ENCODE measurements at places on chromosomes 13 and 19.

DNA sequence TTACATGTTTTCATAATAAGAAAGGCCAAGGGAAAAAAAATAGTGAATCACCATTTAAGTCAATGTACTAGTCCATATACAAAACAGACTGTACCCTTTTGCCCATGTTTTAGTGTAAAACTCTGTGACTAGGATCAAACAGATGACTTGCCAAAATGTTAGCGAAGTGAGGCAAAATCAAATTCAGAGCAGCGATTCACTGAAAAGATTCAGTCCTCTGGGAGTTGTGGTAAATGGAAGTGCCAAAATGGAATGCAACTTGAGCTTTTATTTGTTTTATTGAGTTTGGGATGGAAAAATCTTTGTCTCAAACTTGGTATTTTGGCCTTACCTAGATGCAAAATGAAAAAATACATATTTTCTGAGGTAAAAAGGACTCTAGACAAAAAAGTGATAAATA is 9.1 kb downstream of the CDADC1 start:
- no peak for DNase-seq

GRCh38 chr13:99086267-99087097 is 108.6 kb upstream of the DOCK9 start:
- DNase-seq: no peak

DNA sequence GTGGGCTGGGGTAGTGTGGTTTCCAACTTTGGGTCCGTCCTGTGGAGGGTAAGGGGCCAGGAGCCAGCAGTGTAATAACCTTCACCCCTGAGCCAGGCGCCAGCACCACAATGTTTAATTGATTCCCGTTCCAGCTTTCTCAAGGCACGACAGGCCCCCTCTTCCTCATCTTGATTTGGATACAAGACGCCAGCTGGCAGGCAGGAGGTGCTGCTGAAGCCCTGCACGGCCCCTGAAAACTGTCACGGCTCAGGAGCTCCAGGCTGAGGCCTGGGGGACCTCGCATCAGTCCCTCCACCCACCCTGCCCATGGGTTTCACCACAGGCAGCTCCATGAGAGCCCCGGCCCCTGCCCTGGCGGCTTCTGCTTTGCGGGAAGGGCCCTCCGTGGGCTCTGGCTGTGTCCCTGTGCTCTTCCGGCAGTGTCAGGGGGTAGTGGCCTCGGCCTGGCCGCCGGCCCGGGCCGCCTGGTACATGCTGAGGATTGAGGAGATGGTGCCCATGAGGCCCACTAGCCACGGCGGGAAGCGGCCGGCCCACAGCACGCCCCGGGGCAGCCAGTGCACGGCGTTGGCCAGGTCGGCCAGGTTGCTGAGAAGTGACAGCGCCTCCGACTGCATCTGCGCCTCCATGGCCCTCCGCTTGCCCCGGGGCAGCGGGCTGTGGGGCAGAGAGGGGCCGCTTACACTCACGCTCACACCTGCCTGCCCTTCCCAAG is 11.9 kb downstream of the PEX11G start:
- no peak for DNase-seq

GRCh38 chr13:101149735-101150384 is 266.4 kb downstream of the NALCN start:
- peak; percentile 34 for DNase-seq

GRCh38 chr13:37302686-37303085 is 197.2 kb upstream of the CSNK1A1L start:
- no peak for DNase-seq

- no peak for DNase-seq
Observed at GRCh38 chr13:74134777-74135325, 647 bp upstream of the KLF12 start.

DNA sequence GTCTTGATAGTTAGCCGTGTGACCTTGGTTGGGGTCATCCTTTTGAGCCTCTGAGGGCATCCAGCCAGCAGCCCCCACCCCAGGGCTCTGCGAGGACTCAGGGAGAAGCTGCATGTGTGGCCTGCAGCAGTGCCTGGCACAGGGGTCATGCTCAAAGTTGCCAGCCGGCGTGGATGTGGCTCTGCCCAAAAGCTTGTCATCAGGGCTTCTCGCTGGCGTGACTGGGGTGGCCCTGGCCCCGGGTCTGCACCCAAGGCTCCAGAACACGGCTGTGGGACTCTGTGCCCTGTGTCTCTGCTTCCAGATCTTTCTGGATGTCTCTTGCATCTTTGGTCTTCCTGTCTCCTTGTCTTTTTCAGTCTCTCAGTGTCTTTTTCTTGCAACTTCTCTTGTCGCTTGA is 90.9 kb downstream of the RYR1 start:
- DNase-seq: no peak

DNA sequence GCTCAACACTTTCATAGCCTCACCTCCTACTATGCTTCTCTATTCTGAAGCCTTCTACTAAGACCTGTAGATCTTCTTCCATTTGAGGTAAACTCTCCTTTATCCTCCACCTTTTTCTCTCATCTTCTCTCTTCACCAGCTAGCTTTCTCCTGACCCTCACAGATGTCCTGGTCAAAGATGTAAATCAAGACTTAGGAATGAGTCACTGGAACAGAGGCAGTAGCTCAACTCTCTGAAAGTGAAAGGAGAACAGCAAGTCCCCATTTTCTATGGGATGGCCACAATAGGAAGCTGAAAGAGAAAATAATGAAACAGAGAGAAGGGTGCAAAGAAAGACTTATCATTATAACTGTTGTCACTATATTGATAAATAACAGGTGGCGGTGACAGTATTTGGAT is 86.1 kb upstream of the DOCK9 start:
- DNase-seq: no peak

DNA sequence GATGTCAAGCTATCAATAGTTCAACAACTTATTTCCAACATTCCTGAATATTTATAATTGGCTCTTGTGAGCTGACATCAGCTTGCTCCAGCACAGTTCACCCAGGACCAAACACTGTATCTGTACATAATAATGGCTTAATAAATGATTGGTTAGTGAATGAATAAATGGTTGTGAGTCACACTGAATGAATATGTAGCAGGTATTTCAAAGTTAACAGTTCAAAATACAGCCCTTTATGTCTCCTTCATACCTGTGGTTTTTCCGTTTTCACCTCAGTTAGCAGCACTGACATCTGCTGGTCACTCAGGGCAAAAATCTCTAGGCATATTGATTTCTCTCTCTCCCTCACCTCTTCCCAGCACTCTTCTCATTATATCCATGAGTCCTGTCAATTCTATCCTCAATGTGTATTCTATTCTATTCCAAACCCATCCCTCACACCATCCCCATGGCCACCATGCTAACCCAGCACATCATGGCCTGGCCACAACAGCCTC is 76.3 kb downstream of the PEG3 start:
- DNase-seq: no peak

DNA sequence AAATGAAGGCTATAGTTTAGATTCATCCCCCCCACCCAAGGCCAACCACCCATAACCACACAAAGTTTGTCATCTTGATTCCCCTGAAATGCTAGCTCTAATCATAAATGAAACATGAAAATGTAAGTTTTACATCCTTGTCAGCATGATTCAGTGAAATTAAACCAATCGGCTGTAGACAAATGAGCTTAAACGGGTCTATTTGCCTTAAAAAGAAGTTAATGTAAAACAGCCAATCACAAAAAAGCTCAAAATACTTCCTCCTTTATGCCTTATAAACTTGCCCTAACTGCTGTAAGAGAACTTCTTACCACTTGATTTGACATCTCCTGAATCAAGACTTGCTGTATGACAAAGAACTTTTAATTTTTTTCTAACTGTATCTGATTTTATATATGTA is 34.5 kb upstream of the MRI1 start:
- no peak for DNase-seq

DNA sequence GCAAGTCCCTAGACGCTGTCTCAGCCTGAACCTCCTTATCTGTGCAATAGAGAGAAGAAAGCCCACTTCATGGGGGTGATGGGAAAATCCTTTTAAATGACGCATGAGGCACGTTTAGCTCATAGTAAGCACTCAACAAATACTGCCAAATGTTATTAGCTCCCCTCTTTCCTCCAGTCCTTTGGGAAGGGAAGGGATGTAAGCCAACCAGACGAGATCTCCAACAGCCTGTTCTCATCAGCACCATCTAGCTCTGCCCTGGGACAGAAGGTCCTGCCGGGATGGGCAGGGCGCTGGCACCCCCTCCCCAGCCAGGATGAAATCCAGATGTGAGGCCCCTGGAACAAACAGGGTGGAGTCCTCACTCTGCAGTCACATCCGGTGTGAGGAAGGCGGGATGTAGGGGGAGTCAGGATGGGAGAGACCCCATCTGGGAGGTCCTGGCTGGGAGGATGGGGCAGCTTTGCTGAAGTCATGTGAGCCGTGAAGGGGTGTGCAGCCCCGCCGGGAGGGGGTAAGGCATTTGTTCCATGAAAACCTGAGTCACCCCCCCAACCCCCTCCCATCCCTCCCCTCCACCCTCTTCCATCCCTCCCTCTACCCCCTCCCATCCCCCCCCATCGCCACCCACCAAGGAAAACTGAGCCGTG is 4.6 kb downstream of the S1PR2 start:
- DNase-seq: peak; percentile 89

- no peak for DNase-seq
Observed at GRCh38 chr13:25840261-25840660, 211.6 kb downstream of the SHISA2 start.

- no peak for DNase-seq
Observed at GRCh38 chr19:53639471-53639870, 7.7 kb downstream of the DPRX start.

DNA sequence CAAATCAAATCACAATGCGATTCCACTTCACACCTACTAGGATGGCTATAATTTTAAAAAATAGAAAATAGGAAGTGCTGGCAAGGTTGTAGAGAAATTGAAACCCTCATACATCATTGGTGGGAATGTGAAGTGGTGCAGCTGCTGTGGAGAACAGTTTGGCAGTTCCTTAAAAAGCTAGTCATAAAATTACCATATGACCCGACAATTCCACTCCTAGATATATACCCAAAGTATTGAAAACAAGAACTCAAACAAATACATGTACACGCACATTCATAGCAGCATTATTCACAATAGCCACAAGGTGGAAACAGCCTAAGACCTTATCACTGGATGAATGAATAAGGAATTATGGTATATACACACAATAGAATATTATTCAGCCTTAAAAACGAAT is 12.0 kb downstream of the HMGB1 start:
- DNase-seq: no peak

DNA sequence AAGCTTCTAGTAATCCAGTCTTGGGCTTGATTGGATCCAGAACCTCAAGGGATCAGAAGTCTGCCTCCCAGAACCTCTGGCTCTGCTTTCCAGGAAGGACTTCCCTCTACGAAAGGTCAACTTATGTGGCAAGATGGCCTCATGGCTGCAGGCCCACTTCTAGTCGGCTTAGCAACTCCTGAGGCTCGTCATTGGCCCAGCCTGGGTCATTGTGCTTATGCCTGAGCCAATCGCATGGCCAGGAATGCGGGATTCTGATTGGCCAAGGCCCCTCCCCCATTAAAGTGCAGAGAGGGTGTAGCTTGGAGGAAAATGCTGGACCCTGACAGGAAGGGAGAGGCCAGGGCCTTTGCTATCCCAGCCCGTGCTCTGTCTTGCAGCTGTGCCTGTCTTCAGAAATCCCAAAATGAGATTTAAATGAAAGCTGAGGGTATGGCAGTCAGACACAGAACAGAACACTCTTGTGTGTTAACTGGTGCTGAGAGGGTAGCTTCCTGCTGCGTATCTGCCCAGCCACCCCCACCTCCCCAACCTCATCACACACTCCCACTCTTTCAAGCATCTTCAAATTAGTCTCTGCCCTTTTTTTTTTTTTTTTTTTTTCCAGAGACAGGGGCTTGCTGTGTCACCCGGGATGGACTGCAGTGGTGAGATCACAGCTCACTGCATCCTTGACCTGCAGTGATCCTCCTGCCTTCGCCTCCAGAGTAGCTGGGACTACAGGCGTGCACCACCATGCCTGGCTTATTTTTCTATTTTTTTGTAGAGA is 5.5 kb upstream of the CCNE1 start:
- DNase-seq: no peak

DNA sequence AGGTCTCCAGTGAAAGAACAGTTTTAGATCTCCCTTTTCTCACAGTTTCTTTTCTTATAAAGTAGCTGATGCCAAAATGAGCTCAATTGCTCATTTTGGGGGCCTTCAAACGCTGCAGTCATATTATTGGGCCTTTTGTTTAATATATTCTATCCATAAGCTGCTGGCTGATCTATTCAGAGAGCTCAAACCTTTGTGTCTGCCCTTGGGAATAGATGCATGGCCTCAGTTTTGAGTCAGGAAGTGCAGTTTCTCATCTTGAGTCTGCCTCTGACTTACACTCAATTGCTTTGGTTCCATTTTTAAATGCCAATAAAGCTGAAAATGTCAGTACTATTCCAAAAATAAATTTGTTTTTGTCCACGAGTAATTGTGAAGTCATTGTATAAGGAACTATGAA is 468.9 kb downstream of the KLF12 start:
- no peak for DNase-seq

- DNase-seq: no peak
Observed at GRCh38 chr19:11674067-11674492, 64.7 kb downstream of the ZNF823 start.

DNA sequence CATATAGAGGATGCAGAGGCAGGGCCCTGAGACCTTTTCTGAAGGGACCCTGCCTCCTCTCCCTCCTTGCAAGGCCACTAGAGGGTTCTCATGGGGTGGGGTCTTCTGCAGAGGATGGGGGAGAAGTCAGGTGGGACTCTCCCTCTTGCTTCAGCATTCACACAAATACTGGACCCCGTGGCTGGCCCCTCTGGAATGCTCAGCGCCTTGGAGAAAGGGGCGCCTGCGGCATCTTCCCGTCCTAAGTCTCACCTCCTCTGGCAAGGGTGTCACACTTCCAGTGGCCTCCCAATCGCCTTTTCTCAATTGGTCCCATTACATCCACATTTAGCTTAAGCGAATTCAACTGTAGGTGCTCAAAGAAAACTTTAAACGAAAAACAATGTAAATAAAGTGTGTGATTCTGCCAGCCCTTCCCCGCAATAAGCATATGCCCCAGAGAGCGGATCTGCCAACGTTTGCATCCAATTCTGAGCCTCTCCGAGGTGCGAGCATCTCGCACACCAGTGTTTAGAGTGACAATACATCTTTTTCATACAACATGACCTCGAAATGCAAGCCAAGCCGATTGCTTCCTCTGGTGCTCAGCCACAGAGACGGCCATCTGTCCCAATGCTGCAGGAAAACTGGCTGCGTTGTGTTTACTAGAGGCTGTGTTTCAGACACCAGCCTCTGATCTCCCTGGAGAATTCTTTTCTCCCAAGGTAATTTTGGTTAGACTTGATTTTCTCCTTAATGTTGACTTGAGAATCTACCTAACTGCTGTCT is 69.1 kb upstream of the WASF3 start:
- no peak for DNase-seq

GRCh38 chr19:56118666-56119581 is 2.2 kb downstream of the ZNF787 start:
- no peak for DNase-seq

GRCh38 chr19:41288673-41289530 is 21.1 kb upstream of the CCDC97 start:
- DNase-seq: no peak

GRCh38 chr13:84655677-84656076 is 773.4 kb upstream of the SLITRK1 start:
- DNase-seq: no peak

All from AG04450 (cell line).